ENCODE measurements at places on chromosomes 7 and 10.
A peak's percentile ranks its signal among the peaks of the same experiment; 100 is the strongest.

GRCh38 chr10:29841724-29842649, 207.2 kb upstream of the SVIL start:
- DNase-seq: no peak

DNA sequence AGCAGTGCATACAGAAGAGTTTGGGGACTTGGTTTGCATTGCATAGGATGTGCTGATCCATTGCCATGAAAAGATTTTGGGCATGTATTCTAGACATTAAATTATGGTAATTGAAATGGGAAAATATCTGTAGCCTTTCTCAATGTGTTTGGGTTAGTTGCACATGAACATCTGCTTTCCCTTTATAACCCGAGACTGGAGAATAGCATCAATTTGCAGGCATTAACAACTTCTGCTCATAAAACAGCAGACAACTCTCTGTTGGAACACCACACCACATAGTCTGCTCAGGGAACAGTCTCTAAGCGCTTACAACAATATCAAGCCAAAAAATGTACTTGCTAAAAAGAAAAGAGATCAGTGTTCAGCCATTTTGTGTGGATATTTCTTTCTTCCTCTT, 1391.1 kb upstream of the LRRTM3 start:
- no peak for DNase-seq

- DNase-seq: peak; percentile 84
These were observed 601.3 kb downstream of the GALNT17 start for GRCh38 chr7:71733107-71733870.

DNA sequence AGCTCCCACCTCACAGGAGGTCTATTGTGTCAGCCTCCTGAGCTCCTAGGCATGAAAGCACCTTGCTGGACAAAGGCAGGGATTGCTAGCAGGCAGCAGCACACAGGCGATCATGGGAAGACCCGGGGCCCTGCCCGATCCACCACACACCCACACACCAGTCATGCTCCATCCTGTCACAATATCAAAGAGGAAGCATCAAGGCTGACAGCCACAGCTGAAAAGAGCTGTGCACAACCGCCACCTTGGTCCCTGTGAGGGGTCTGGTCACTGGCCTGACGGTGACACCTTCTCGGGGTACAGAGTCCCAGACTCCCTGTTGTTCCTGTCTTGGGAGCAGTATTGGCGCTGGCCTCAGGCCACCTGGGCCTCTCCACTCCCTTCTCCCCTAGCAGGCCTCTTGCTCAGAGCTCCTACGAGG, 89.7 kb upstream of the RET start:
- DNase-seq: no peak

DNA sequence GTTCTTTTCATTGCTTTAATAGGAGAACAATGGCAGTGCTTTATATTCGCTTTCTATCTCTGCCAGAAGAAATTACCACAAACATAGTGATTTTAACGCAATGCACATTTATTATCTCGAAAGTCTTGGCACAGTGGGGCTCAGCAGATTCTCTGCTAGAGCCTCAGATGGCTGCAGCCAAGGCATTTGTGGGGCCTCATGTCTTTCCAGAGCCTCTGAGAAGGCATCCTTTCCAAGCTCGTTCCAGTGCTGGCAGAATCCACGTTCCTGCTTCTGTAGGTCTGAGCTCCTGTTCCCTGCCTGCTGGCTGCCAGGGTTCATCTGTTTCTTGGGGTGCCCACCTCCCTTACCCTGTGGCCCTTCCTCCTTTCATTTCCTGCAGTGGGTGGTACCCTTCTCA, 60.2 kb downstream of the LRRC18 start:
- no peak for DNase-seq

DNA sequence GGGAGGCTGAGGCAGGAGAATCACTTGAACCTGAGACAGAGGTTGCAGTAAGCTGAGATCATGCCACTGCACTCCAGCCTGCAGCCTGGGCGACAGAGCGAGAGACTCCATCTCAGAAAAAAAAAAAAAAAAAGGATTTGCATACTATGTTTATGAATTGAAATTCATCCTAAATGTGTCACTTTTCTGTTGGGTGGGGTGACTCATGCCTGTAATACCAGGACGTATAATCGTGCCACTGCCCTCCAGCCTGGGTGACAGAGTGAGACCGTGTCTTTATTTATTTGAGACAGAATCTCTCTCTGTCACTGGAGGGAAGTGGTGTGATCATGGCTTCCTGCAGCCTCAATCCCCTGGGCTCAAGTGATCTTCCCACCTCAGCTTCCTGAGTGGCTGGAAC, 5.8 kb downstream of the ZNF212 start:
- DNase-seq: peak; percentile 78

- peak; percentile 44 for DNase-seq
These were observed 832 bp downstream of the XRCC2 start for GRCh38 chr7:152674860-152675758.

DNA sequence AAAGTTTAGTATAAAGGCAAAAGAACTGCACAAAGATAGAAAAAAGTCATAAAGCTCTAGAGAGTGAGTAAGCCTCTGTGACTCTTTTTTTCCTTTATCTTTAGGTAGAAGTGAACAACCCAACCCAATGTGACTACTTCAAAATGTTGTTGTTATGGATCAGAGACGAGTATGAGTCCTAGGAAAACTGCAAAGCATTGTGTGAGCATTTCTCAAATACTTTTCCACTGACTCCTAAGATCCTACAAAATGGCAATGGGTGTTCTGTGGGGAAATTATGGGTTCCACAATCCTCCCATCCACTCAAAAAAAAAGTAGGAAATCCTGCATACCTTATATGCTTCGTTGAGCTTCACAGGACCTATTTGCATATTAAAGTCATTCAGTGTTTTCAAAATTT, 177.1 kb downstream of the DGKI start:
- DNase-seq: no peak

- DNase-seq: no peak
These were observed 562.9 kb upstream of the TPK1 start for GRCh38 chr7:145398758-145399157.

DNA sequence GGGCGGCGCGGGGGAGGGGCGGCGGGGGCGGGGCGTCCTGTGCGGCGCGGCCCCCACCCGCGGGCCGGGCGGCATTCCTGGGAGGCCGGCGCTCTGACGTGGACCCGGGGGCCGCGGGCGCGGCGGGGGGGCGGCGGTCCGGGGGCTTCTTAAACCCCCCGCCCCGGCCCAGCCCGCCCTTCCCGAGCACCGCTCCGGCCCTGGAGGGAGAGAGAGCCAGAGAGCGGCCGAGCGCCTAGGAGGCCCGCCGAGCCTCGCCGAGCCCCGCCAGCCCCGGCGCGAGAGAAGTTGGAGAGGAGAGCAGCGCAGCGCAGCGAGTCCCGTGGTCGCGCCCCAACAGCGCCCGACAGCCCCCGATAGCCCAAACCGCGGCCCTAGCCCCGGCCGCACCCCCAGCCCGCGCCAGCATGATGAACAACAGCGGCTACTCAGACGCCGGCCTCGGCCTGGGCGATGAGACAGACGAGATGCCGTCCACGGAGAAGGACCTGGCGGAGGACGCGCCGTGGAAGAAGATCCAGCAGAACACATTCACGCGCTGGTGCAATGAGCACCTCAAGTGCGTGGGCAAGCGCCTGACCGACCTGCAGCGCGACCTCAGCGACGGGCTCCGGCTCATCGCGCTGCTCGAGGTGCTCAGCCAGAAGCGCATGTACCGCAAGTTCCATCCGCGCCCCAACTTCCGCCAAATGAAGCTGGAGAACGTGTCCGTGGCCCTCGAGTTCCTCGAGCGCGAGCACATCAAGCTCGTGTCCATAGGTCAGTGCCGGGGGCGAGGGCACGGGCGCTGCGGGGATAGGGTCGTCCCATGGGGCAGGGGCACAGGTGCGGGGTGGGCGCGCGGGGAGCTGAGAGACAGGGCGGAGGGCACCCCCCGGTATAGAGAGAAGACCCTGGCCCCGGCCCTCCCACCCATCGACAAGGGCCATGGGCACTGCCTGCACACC, at the start of gene FLNC:
TSS of gene FLNC (plus strand) at position 176 of the 947 bp plus-strand sequence. CDS start at position 408, 232 bp downstream.
- peak; percentile 46 for DNase-seq

DNA sequence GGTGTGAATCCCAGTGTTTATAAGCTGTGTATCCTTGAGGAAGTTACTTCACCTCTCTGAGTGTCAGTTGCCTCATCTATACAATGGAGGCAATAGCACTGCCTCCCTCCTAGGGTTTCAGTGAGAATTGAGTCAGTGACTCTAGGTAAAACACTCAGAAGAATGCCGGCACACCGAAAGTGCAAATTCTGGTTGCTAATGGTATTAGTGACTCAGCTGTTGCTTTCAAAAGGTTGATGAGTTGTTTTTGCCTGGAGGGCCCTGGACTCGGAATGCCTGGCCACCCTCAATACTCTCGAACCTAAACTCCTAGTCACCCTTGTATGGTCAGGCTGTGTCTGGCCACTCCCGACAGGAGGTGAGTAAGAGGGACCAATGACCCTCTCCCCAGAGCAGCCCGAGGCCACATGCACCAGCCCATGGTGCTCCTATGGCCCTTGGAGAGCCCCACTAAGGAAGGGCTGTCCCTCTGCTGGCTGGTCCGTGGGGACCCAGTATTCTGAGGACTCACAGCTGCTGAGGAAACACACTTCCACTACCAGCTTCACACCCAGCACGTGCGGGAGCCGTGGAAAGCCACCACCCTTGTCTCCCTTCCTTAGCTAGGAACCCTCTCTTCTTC, 60.2 kb downstream of the CALML3 start:
- no peak for DNase-seq

GRCh38 chr7:49376817-49377375, 396.5 kb upstream of the VWC2 start:
- no peak for DNase-seq

GRCh38 chr7:66099551-66100407, 14.9 kb upstream of the CRCP start:
- peak; percentile 40 for DNase-seq

DNA sequence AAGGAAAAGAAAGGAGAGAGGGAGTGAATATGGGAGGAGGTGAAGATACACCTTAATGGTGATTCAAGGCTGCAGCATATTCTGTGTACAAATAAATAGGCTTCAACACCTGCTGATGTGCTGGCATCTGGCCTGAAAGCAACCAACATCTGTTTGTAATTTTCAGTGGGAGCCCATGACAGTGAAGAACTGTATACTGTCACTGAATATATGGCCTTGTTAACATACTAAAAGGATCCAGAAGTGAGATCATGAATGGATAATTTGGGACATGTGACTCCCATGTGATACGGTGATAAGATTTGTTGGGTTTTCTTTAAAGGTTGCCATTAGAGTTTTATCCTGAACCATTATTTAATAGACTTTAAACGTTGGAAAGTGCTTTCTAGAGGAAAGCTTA, 459.3 kb downstream of the CNTNAP2 start:
- no peak for DNase-seq

DNA sequence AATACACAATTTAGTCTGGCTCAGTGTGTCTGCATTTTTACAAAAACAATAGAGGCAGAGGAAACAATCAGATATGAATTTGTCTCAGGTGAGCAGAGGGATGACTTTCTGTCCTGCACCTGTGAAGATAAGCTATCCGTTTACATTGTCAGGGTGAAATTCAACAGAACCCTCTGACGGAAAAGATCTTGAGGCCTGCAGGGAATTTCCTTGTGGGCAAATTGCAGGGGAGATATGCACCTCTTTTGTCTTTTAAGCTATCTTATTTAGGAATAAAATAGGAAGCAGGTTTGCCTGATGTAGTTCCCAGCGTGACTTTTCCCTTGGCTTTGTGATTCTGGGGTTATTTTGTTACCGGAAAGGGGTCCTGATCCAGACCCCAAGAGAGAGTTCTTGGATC, 325.1 kb downstream of the GALNT17 start:
- no peak for DNase-seq

DNA sequence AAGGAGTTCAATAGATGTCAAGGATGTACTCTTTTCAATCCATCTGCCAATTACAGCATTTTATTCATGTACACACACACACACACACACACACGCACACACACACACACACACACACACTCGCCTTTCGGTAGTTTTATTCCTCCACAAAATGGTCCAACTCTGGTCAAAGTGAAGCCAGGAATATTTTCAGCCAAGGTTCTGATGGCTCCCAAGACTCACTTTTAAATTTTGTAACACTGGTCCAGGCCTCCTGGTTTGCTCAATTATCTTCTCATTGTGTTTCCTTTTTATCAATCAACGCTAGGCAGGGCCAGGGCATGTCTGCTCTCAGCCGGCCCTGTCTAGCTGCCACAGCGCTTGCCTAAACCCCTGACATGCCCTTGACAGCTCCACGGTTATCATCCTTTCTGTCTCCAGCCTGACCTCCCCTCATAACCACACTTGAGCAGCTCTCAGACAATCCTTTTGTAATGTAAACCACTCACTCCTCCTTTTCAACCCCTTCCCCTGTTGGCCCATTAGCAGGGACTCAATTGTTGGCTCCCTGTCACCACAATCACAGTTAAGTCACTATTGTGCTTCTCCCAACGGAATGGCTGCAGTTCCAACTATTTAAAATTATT, 115.1 kb downstream of the ICA1 start:
- no peak for DNase-seq

DNA sequence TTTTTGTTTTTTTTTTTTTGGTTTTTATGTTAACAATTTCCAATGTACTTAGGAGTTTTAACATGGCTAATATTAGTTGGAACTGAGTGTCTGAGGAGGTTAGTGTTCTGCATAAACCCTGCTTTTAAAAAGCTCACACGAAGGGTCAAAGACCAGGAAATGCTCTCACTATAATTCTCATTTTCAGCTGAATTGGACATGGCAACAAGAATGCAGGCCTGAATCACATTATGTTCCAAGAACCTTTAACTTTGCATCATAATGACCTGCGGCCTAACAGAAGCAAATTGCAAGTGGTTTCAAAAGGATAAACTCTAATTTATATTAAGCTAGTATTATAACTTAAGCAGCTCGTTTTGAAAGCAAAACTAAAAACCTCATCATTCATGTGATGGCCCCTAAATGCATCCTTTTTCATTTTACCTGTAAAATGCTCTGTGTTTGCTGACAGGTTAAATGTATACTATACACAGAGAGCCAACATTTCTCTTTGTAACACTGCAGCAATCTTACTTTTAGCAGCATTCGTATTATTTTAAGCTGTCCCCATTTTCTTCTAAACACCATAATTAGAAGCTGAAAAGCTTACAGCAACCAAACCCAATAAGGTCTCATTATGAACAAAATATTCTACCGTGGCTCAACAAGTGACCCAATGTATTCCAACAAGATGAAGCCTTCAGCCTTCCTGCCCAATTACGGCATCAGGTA, 242.8 kb upstream of the SP4 start:
- no peak for DNase-seq

GRCh38 chr7:5528071-5528814, 104.6 kb upstream of the TNRC18 start:
- peak; percentile 42 for DNase-seq

DNA sequence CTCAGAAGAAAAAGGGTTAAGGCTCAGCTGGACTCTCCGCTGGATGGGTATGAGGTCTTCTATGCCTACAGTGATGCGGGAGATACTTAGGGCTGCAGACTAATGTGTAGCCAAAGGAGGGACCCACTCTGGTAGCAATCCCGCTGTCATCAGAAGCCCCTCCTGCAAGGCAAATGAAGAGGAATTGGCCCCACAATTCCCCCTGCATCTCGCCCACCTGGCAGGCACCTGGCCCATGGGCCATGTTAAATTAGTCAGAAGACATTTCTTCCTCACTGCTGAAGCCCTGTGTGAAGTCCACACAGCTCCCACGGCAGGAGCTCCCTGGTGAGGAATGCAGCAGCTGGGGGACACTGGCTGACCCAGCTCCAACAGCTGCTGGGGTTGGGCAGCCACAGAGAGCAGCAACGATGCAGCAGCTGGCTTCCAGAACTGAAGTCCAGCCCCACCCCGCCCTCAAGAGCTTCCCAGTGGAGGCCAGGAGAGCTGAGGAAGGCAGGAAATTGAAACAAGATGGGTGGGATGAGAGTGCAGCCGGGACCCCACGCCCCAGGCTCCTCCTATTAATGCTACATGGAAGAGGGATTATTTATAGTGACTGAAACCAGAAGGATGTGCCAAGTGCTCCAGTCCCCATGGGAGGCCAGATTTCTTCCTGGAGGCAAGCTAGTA, 5.5 kb downstream of the VSTM4 start:
- DNase-seq: no peak

- no peak for DNase-seq
These were observed 168.8 kb upstream of the RHOBTB1 start for GRCh38 chr10:61112771-61113170.
